Karpas-422 (cell line): ENCODE measurements at places on chromosomes 7 and 10. TPM values are rescaled to one million over a fixed set of nuclear protein-coding genes. Genes with fewer than 3 reads are reported as not detected.

The TAF6 gene
- total RNA-seq: 30.6 and 34.3 TPM in 2 replicates

The PROSER2 gene
- total RNA-seq: not detected in 2 replicates

The PODXL gene
- 1.5 and 3.4 TPM in 2 replicates for total RNA-seq

The VPS37D gene
- total RNA-seq: not detected in 2 replicates

The TBC1D12 gene
- not detected in 2 replicates for total RNA-seq

The GARIN1A gene
- 1.1 and 1.8 TPM in 2 replicates for total RNA-seq

The DUSP5 gene
- total RNA-seq: 23.6 and 26.6 TPM in 2 replicates

The JCAD gene
- total RNA-seq: not detected in 2 replicates

The SFTPA1 gene
- total RNA-seq: not detected in 2 replicates

The WEE2 gene
- total RNA-seq: 0.04 TPM in 1 of 2 replicates, not detected in the other

The NKX2-3 gene
- total RNA-seq: not detected in 2 replicates

The FZD1 gene
- 7.9 and 10.0 TPM in 2 replicates for total RNA-seq

The ABCA13 gene
- total RNA-seq: not detected in 2 replicates

The OGDHL gene
- 0.75 and 1.8 TPM in 2 replicates for total RNA-seq

The ITGA8 gene
- total RNA-seq: not detected in 2 replicates

The GNAT3 gene
- total RNA-seq: 0.26 and 0.43 TPM in 2 replicates

The PTN gene
- total RNA-seq: 0.47 TPM in 1 of 2 replicates, not detected in the other

The C7orf57 gene
- total RNA-seq: not detected in 2 replicates

The EPDR1 gene
- total RNA-seq: 0.34 and 0.90 TPM in 2 replicates

The COPS6 gene
- 52.7 and 61.1 TPM in 2 replicates for total RNA-seq

The RAPGEF5 gene
- 80.1 and 81.6 TPM in 2 replicates for total RNA-seq

The ASB10 gene
- total RNA-seq: not detected in 2 replicates

The AKR1C4 gene
- total RNA-seq: not detected in 2 replicates

The SFXN4 gene
- 43.7 and 48.2 TPM in 2 replicates for total RNA-seq

The RAB19 gene
- not detected in 2 replicates for total RNA-seq

The FAS gene
- total RNA-seq: 68.5 and 91.9 TPM in 2 replicates

The TBXAS1 gene
- not detected in 2 replicates for total RNA-seq

The ZNF804B gene
- total RNA-seq: 0.07 TPM in 1 of 2 replicates, not detected in the other

The LHFPL3 gene
- total RNA-seq: not detected in 2 replicates

The KCNIP2 gene
- total RNA-seq: 0.61 and 2.4 TPM in 2 replicates
